CD4-positive, alpha-beta T cell treated with Interferon alpha-2 for 1 hour (primary cell): ENCODE measurements at places on chromosomes 7 and 10.

GRCh38 chr10:44966816-44967509 lies 7.4 kb downstream of the RASSF4 start:
- no peak for DNase-seq

GRCh38 chr10:28783087-28783486 lies 105.8 kb downstream of the BAMBI start:
- no peak for DNase-seq

DNA sequence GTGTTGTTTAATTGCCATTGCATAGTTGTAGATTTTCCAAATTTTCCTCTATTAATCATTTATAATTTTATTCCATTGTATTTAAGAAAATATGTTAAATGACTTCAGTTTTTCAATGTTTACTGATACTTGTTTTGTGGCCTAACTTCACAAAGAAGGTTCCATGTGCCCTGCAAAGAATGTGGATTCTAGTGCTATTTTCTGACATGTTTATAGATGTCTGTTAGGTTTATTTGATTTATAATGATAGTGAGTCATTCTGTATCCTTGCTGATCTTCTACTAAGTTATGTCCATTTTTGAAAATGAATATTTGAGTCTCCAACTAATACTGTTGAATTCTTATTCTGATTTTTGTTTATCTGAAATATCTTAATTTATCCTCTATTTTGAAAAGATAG lies 369.0 kb downstream of the MAGI2 start:
- no peak for DNase-seq

GRCh38 chr10:26637521-26638275 lies 59.8 kb upstream of the PDSS1 start:
- no peak for DNase-seq

DNA sequence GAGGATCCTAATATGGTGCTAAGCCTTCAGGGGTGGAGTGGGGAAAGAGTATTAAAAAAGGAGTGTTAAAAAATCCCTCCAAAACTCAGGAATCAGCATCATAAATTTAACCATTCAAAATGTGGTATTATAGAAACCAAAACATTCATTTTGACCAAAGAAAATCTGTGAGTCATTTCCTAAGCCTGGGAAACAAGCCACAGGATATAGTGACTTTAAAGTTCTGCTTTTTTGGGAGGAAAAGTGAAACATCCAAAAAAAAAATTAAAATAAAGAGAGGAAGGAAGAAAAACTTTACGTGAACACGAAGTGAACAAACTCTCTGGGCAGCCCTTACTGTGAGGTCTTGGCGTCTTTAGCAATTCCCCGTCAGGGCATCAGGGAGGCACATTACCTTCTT lies 74.0 kb upstream of the GSDME start:
- no peak for DNase-seq

GRCh38 chr10:35194906-35195305 lies 68.3 kb downstream of the CREM start:
- DNase-seq: peak; percentile 79

DNA sequence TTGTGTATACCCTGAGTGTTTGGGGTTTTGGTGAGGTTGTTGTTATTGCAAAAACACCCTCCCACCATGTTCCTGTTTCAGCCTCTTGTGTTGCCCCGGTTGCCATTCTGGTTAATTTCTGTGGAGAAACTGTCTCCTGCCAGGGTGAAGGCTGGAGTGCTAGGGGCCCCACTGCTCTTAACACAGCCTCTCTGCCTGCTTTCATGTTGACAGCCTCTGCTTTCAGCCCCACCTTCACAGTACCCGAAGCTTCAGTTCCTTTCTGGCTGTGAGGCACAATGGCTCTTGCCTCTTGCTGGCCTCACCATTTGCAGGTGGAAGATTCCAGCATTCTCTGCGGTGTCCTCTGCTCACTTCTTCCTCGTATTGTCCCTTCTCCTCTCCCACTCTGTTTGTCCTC lies 19.2 kb downstream of the SLC18A2 start:
- no peak for DNase-seq

DNA sequence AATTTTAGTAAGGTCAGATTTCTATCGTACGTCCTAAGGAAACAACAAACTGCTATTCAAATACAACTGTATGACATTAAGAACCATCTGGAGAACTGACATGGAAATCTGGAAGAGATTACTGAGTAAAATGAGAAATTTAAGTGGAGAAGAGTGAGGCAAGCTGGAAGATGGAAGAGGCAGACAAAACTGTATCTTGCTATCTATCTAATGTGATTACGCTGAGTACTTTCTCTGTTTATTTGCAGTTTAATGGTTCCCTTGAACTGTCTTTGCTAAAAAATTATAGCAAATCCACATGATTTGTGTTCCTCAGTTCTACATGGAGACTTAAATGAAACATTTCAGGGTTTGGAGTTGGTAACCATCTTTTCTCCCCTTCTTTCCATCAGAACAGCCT lies 927.1 kb upstream of the MBL2 start:
- DNase-seq: no peak

- no peak for DNase-seq
These were observed 13.1 kb downstream of the CC2D2B start for GRCh38 chr10:95920798-95921426.

- no peak for DNase-seq
These were observed 30.8 kb upstream of the CACUL1 start for GRCh38 chr10:118785551-118785950.

DNA sequence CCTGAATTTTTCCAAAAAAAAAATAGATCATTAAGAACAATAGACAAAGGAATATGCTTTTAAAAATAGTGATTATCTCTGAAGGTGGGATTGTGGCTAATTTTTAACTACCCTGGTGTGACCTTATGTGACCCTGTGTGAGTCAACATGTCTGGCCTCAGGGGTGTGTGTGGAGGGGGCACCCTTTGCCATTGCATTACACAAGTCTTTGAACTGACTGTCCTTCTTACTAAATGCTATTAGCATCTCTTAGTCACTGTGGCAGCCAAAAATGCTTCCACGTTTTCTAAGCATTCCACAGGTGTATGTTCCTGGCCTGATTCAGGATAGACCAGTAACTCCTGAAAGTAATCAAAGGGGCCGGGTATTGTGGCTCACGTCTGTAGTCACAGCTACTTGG lies 175.4 kb downstream of the MGMT start:
- no peak for DNase-seq

DNA sequence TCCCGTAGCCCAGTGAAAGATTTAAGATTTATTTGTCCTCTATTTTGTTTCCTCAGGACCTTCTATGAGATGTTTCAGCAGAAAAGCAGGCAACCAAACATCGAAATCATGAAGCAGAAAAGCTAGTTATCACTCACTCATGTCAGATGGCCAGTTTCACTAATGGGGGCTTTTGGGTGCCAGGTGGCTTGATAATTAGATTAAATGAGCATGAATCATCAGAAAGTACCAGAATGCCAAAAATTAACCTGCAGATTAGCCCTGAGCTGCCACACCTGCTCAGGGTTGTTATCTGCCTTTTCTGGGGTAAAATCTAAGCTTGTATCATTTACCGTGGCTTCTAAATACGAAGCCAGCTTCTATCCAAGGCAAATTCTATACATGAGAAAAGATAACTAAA lies 1017.5 kb downstream of the XPNPEP1 start:
- DNase-seq: no peak

DNA sequence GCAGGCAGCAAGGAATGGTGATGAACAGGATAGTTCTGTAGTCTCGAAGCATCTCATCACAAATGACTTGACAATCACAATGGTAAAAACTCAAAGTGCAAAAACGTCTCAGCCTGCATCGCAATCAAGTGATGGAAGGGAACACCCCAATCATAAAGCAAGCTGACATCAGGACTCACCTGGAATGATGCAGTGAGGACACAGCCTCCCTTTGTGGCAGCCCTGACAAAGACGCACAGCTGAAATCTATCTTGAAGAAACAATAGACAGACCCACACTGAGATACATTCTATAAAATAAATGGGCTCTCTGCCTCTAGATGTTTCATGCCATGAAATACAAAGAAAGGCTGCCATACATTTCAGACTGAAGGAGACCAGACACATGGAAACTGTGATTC lies 748.0 kb upstream of the IGFBP3 start:
- DNase-seq: no peak
